ENCODE measurements at places on chromosomes 1 and 21.

DNA sequence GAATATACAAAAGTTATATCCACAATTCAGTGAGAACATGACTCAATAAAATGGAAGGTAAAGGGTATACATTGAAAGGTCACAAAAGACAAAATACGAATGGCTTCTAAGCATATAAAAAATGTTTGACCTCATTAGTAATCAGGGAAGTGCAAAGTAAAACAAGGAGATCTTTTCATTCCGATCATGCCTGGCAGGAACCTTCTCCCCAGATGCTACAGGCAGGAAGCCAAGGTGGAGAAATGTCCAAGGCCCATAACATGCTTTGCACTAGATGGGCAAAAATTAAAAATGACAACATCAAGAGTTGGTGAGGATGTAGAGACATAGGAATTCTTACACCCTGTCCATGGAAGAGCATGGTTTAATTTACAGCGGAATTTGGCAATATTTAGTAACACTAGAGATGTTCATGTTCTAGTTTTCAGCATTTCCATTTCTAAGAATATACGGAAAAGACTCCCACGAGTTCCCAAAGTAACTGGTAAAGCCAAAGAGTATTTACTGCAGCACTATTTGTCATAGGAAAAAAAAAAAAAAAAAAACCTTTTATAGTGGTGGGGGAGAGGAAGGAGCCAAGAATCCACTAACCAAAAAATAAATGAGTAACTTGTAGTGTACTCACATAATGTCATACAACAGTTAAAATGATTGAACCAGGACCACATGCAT, 184.5 kb upstream of the KAZN start:
- DNase-seq: no peak

DNA sequence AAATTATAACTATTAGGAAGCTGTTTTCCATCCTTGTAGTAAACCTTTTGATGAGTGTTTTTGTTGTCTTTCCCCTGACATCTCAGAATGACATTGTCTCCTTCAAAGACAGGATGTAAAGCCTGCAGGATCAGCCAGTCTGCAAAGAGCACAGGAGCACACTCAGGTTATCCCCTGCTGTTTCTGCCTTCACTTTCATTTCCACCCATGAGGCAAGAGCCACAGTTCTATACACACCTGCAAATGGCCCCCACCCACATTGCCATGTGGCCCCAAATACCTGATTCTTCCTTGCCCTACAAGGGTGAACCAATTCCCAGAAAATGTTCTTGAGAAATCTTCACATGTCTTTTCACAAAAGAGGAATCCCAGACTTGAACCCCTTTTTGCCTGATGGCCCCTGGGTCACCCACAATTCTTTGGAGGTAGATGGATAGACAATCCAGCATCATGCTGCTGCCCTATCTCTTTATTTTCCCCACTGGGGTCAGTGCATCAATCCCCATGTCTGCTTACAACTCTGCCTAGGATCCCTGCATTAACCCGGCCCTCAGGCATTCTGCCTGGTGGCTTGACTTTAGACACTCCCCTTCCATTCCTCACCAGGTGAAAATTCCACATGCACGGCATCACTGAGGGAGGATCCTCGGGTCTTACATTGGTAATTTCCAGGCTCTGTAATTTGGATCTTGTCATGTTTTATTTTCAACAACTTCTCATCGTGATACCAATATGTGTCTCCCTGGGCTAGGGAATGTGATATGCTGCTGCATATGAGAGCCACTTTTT, 2.6 kb downstream of the FCRL3 start:
- no peak for DNase-seq

GRCh38 chr1:151847867-151848596, 5.5 kb downstream of the THEM5 start:
- DNase-seq: no peak

- DNase-seq: no peak
These were observed 149.1 kb downstream of the FCRL5 start for GRCh38 chr1:157403203-157403602.

- DNase-seq: no peak
These were observed 23.5 kb downstream of the NTPCR start for GRCh38 chr1:232973652-232974611.

- no peak for DNase-seq
These were observed 858 bp upstream of the SUSD4 start for GRCh38 chr1:223364685-223365382.

DNA sequence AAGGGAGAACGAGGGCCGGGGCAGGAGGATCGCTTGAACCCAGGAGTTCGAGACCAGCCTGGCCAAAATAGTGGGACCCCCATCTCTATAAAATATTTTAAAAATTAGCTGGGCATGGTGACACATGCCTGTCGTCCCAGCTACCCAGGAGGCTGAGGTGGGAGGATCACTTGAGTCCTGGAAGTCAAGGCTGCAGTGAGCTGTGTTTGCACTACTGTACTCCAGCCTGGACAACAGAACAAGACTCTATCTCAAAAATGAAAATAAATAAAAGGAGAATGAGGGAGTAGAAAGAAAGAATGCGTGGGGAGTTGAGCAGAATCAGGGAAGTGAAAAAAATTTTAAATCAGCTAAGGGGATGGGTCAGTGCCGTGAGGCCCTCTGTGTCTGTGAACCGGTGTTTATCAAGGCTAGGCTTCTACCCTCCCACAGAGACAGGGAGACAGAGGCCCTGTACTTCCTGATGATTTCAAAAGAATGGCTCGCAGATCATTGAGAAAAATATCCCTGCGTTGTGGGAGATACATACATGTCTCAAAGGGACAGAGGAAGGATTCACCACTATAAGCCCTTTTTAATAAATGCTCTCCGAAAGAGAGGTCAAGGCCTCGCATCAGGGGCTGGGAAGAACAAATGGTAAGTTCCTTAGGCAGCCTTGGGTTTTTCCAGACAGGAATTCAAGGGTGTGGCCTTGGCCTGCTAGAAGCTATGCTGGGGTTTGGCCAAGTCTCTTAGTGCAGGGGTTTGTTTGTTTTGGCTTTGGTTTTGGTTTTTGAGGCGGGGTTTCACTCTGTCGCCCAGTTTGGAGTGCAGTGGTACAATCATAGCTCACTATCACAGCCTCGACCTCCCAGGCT, 20.7 kb downstream of the IL10RB start:
- no peak for DNase-seq

DNA sequence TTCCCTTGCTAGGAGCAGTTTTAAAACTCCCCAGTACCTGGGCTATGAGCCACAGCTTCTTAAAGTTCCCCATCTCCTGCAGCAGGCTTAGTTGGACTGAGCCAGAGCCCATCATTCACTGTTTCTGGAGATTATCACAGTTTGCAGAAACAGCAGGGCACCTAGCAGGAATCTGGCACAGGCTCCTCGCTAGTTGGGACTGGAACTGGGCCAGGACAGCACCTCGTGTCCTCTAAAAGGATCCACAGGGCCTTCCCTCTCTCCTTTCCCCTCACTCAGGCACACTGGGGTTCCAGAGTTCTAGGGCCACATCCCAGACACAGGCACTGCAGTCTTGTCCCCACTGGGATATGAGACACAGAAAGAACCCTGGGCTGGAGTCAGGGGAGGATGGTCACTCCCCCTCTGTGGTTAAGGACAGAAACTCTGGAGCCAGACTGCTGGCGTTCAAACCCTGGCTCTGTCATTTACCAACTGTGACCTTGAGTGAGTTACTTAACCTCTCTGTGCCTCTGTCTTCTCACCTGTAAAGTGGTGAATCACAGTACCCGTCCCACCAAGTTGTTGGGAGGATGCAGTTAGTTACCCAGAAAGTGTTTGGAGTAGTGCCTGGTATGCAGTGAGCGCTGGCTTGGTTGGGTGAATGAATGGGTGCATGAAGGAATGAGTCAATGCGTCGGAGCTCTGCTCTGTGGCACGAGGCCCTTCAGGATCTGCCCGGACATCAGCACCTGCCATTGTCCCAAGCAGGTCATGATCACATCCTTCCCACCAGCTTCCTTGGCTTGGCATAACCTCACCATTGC, 18.8 kb upstream of the ECE1 start:
- DNase-seq: no peak

Measured in NK-92 treated with Interleukin-12 subunit alpha and Interleukin-12 subunit beta, amount 100 ng/mL, for 24 hours (cell line).